ENCODE measurements at places on chromosomes 3 and 15.

GRCh38 chr3:57141719-57142410 is 23.3 kb downstream of the IL17RD start:
- DNase-seq = no peak

- DNase-seq = no peak
Observed at GRCh38 chr3:49414753-49415152, 2.5 kb downstream of the TCTA start.

DNA sequence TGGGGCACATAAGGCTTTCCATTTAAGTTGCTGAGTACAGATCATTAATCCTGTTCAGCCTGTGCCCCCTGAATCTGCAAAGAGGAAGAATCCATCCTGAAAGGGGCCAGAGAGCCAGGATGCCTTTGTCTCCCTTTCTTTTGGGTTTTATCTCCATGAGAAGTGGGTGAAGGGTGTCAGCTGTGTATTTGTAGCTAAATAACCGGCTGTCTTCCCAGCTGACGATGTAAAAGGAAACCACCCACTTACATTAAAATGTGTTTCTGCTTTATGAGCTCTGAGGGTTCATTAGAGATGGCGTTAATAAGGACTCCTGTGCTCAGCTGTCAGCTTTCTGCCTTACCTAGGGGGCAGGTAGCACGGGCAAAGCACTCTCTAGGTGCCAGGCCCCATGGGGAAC is 83.4 kb downstream of the SLCO3A1 start:
- DNase-seq = no peak

- no peak for DNase-seq
Observed at GRCh38 chr3:104781112-104781511, 585.6 kb upstream of the ALCAM start.

DNA sequence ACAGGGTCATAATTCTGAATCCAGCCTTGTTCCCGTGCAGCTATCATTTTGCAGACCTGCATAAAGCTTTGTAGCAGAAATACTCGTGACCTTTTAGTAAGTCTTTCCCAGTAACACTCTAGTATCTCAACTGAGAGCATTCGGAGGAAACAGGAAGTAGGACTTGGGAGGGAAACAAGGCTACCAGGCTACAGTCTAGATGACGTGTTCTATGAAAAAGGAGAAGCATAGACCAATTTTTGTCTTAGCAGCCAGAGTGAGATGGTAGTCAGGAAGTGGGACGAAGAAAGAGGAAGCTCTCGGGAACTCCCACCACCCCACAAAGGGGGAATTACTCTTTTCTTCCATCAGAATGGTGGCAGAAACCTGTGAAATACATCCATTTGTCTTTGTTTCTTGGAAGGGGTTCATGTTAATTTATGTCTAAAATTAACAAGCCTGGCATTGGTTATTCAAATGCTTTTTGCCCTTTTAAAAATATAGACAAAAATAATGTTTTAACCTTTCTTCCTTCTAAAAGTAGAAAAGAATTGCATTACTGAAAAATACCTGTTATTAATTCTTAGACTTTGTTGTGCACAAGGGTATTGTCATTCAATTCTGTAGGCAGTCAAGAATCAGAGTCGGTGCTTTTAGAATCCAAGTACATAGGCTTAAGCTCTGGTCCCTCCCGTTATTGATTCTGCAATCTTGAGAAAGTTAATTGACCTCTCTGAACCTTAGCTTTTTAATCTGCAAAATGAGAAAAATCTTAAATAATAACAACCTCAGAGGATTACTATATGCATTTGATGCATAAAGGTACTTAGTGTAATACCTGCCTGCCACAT is 1.6 kb upstream of the SUCNR1 start:
- no peak for DNase-seq

DNA sequence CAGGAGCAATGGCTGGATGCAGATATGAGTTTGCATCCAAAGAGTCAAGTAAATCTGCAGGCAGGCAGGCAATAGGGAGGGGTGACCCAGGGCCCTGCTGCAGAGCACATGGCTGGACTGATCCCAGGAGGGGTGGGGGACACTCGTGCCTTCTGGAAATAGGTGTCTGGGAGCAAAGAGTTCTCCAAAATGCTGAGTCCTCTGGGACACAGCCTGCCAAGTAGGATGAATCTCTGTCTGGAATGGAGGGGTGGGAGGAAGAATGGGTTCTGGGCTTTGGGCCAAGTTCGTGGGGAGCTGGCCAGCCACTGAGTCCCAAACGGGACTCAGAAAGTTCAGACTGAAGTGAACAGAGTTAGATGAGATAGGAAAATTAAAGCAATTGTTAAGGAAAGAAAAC is 214.5 kb downstream of the MTHFS start:
- DNase-seq = no peak

GRCh38 chr3:11903447-11903846 is 56.8 kb upstream of the TAMM41 start:
- no peak for DNase-seq

All from activated T-cell treated with anti-CD3 and anti-CD28 coated beads, Interleukin-2, amount 50 U/mL, for 1 hour (primary cell).